ENCODE measurements at places on chromosomes 12 and 14.

GRCh38 chr12:74449872-74450271 is 87.8 kb upstream of the ATXN7L3B start:
- DNase-seq: no peak

DNA sequence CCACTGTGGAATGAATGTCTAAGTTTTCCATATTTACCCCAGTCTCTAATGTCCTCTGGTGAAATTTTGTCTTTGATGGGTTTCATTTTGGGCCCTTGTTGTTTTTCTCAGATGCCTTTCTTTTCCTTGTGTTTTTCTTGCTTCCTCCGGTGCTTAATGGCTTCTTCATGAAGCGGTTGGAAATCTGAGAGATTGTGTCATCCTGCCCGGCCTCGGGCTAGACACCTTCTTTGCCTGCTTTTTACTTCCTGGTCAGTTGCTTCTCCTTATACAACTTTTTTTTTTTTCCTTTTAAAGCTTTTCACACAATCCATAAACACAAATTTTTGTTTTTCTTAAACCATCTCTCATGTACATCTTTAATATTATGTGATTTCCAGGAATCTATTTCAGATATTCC is 7.1 kb downstream of the ETV6 start:
- no peak for DNase-seq

DNA sequence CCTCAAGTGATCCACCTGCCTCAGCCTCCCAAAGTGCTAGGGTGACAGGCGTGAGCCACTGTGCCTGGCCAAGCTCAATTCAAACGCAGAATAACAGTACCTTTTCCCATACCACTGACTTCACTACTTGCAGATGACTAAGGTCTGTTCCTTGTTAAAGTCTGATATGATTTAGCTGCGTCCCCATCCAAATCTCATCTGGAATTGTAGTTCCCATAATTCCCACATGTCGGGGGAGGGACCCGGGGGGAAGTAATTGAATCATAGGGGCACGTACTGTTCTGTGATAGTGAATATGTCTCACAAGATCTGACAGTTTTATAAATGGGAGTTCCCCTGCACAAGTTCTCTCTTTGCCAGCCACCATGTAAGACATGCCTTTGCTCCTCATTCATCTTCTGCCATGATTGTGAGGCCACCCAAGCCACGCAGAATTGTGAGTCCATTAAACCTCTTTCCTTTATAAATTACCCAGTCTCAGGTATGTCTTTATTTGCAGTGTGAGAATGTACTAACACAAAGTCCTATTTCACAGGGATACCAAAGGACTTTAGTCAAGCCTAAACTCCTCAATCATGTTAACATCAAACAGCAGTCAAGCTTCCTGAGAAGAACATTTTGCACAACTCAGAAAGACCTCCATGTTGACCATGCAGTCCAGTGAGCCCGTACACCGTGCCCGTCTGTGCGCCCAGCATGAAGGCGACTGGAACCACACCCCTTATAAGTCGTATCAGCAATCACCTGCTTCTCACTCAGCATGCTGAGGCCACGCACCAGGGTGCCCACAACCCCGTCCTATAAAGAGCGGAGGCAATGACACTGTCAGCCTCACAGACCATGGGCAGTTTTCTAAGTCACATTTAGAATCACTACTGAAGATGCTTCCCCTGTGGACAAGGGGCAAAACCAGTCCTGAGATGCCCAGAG is 36.9 kb downstream of the FOXN3 start:
- DNase-seq: no peak

DNA sequence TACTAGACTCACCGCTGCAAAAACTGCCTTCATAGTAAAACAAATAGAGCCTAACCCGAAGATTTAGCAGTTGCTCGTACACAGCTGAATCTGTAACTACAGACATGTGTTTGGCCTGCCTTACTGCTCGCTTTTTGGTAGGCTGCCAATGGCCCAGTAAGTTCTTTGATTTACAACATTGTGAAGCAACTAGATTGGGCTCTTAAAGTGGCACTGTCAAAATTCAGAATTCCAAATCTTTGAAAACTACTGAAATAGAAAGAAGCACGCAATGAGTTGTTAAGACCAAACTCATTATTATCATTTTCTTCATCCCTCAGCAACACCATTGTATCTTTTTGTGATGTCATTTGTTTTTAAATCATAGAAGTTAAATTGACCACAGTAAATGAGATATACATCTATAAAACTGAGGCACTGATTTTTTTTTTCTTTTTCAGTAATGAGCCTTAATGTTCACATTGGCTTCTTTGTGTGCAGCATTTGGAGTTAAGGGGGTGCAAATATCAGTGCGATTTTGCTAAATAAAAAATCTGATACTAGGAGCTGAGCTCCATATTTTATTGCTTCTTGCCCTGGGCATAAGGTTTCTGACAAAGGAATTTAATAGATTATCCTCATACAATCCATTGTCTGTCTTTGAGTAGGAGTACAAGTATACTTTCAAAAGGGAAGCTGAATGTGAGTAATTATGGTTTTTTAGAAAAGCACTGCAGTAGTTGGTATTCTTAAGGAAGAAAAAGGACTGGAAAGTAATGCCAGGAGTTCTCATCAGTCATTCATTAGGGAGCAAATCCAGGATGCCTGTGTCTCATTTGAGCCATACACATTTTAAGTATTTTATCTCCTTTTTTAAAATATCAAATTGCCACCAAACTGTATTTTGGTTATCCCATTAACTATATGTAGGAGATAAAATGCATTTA is 138.5 kb downstream of the KICS2 start:
- no peak for DNase-seq

- no peak for DNase-seq
Measured at GRCh38 chr12:94674835-94675234, 24.5 kb upstream of the TMCC3 start.

DNA sequence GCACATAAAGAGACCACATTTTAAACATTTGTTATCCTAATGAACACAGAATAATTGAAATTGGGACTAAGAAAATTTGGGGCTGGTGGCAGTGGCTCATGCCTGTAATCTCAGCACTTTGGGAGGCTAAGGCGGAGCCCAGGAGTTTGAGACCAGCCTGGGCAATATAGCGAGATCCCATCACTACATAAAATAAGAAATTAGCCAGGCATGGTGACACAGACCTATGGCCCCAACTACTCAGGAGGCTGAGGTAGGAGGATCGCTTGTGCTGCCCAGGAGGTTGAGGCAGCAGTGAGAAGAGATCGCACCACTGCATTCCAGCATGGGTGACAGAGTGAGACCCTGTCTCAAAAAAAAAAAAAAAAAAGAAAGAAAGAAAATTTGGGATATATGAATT is 59.7 kb downstream of the CPM start:
- no peak for DNase-seq

DNA sequence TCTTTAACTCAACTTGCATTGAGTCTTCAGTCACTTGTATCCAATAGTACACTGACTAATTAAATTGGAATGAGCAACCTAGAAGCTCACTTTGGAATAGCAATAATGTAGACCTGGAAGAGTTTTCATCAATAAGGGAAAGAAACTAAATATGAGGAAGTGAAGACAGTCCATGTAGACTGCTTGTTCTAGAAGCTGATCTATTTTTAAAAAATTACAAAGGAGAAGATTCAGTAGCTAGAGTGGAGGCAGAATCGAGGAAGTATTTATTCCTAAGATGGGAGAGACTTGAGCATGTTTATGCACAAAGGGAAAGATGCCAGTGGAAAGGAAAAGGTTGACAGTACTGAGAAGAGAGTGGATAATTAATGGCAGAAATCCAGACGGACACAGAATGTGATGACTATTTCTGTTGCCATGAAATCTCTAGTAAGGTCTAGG is 156.3 kb upstream of the PDE3A start:
- DNase-seq: no peak

- no peak for DNase-seq
Measured at GRCh38 chr12:63941879-63942278, 97.4 kb downstream of the SRGAP1 start.

DNA sequence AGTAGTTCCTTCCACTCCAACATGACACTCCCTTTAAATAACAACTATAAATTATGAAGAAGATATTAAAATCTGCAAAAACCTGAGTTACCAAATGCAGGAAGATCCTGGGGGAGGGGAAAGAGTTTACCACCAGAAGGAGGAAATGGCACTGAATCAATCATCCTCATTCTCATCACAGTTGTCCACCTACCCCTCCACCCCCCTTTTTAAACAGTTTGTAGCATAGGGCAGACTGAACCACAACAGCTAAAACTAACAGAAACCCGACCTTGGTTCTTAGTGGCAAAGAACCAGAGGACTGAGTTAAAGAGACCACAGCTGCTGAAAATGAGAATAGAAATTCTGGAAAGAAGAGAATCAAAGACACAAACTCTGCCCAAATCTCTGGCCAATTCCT is 189.5 kb downstream of the MED13L start:
- DNase-seq: no peak

DNA sequence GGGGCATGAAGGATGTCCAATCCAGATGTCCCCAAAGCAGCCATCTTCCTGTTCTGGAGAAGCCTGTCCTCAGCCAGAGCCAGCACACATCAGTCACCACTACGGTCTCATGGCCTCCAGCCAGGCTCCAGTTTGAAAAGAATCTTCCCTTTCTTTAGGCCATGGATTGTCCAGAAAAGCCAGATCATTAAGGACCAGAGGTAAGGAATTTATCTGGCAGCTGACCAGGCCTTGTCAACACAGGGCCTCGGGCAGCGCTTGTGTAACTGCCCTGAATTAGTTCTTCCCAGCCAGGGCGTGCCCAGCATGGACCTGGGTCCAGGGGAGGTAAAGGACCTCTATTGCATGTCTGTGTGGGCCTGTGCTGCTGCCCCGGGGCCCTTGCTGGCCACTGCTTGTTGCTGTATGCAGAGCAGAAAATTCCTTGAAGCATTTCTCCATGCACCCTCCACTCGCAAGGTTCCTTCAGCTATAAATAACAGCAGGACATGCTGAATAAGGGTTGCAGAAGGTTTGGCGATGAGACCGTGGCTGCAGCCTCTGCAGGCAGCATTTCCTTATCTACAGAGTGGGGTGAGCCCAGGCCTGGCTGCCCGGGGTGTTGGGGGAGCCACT is 21.7 kb upstream of the VPS37B start:
- no peak for DNase-seq

DNA sequence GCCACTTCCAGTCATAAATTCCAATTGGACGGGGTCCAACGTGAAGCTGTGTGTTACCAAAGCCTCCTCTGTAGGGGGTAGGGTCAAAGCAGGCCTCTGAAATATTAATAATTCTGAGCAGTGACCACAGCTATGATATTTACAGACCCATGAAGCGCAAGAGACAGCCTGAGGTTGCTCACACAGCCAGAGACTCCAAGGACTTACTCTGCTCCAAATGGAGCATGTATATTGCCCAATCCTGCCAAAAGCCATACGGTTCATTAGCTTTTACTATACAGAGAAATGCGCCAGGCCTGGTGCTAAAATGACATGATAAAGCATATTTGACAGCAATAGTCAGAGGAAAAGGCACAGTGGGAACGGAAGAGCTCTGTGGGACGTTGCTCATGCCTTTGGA is 151.3 kb downstream of the PAH start:
- DNase-seq: no peak

- no peak for DNase-seq
Measured at GRCh38 chr12:52873513-52873831, 24.7 kb upstream of the KRT78 start.

DNA sequence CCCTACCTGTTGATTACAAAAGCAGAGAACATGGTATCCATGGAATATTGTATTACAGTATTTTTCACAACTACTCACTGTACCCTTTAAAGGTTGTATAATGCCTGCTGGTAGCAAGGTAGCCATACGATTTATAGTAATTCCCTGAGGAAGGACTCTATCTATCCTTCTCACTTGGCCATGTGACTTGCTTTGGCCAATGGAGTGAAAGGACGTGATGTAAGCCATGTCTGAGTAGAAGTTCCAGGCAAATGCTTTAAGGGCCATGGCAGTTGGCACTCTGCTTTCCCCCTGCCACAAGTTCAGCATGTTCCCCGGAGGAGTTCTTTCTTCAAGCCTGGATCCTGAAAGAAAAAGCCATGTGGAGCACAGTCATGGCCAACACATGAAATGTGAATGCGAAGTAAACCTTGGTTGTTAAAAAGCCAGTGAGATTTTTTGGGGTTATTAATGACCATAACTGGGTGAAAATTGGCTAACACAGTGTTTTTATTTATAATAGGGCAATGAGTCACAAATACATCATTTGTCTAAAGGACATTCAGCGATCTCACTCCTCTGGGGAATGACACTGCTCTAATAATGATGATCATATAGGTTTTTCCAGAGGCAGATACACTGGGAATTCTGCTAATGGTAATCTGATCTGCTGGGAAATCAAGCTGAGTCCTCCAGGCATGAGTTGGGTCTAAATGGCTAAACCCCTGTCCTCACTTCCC is 67.4 kb upstream of the SLC38A2 start:
- DNase-seq: no peak

DNA sequence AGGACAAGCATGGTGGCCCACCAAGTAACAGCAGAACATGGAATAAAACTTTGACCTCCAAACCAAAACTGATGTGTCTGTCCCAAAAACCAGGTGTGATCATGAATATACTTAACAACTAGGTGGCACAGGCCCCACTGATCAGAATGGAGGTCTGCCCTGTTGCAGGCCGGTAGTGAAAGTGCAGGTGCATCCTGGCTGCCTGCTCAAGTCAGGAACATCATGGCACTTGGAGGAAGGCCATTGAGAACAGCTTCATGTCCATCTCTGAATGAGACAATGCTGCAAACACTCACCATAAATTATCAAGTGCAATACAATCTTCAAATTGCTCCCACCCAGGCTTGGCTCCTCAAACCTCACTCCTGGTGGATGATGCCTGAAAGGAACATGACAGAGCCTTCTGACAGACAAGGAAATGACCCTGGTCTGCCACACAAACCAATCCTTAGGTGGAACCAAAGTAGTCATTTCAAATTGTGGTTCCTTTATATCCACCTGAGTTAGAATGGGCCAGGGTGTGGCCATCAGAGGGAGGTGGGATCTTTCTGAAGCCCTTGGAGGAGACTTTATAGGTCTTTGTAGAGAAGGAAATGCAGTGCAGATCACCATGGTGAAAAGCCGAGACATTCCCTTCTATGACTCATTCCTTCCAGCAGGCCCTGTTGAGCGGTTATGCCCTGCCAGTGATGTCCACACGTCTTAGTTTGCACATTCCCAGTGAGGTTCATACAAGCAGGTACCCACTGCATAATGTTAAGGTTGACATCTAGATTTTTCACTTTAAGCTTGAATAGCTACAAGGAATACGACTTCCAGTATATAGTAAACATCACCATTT is 36.0 kb downstream of the EGLN3 start:
- DNase-seq: no peak

GRCh38 chr12:46808955-46809697 is 16.7 kb downstream of the SLC38A4 start:
- DNase-seq: no peak

DNA sequence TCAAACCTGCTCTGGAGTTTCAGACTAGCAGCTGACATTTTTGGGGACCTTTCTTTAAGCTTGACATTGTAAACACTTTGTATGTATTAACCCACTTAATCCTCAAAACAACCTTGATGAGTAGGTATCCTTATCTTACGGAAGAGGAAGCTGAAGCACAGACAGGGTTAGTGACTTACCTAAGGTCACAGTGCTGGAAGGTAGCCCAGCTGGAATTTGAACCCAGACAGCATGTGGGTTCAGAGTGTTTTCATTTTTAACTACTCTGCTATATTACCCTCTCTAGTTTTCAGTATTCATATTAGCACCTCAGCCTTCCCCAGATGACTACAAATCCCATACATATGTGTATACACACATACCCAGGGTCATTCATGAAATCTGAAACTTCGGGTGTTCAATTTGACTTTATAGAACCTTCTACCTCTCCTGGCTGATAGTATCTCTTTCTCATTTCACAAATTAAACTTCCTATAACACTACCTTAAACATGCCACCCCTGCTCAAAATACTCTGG is 13.9 kb downstream of the LPCAT3 start:
- no peak for DNase-seq

GRCh38 chr12:103875666-103876065 is 34.6 kb upstream of the NT5DC3 start:
- DNase-seq: no peak
